ENCODE measurements at places on chromosomes 5 and 9.

GRCh38 chr5:134223406-134224248 lies 2.2 kb downstream of the PPP2CA start:
- DNase-seq: no peak

DNA sequence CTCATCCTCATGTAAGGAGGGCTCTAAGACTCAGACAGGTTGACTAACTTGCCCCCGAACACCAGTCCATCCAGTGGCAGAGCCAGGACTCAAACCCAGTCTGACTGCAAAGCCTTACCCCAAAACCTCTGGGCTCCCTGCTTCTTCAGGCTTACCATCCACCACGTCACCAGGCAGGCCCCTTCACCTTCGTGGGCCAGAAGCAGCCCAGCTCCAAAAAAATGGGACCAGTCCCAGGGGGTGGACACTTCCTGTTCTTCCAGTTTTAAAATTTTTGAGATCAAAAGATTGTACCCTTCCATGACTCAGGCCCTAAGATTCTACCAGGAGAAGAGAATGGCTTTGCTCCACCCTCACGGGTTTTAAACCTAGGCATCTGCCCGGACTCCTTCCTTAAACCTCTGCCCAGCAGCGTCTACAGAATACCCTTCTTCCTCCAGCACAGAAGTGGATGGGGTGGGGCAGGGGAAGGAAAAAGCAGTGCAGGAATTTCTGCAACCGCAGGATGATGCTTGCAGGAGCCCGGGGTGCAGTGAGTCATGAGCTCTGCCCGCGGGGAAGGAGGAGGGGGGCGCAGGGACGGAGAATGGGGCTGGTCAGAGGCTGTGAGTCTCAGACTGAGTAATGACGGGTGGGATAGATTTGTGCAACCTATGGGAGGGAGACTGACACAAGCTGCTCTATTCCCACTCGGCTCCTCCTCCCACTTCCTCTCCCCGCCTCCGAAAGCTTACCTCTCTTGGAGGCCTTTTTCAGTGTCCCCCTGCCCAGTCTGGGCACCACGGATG lies 50.4 kb upstream of the STXBP1 start:
- peak; percentile 94 for DNase-seq

DNA sequence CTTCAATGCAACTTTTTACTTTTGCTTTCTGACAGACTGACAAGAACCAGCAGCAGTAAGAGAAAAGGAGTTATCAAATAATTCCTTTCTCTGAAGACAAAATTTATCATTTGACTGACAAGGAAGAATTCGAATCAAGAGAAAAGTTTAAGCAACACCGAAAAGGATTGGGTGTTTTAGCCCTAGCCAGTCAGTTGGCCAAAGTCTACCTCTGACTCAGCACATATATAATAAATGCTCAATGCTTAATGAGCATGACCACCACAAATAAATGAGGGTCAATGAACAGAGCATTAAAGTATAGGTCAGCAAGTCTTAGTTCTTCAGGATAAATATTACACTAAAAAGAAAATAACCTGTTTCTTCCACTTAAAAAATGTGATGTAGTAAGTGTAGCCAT lies 1603.5 kb upstream of the C9orf72 start:
- DNase-seq: no peak

DNA sequence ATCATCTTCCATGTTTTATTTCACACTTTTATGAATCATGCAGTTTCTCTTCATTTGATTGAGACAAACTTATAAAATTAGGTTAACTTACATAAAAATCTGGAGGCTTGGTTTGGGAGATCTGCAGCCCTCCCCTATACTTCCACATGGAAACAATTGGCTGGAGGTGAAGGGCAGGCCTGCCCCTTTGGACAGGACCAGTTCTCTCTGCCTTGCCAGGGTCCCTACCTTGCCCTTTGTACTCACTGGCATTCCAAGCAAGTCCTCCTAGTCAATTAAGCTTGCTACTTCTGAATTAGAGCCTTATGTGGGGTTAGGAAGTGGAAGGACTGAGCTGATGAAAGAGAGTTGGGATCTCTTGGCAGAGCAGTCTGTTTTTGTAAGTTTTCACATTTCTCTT lies 257.3 kb downstream of the GAS1 start:
- no peak for DNase-seq

DNA sequence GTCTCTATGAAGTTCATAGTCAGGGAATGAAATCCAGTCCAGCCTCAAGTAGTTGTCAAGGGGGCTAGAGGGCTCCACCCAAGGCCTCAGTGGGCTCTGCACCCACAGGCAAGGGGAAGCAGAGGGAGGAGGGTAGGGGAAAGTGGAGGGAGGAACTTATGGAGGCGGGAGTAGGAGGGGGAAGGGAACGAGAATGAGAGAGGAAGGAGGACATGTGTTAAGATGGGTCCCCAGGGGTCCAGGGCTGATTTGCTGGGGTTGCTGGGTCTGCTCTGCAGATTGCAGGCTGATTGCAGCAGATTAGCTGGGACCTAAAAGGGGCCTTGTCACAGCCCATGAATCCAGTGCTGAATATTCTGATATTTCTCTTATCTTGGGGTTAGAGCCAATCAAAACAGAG lies 166.9 kb upstream of the IL12B start:
- DNase-seq: no peak

DNA sequence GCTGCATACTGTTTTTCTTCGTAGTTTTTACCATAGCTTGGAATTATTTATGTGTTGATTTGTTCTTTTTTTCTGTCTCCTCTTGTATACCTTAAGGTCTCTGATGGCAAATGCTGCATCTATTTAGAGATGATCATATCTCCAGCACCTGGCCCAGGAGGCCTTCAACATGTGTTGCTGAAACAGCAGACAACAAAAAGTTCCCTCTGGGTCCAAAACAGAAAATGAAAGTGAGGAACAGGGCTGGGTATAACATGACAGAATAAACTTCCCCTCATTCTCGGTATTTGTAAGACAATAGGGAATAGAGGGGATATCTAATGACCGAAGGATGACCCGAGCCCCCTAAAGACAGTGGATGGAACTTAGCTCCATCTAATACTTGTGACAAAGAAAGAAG lies 22.7 kb upstream of the PCSK1 start:
- DNase-seq: no peak

GRCh38 chr9:127451608-127451857 lies 223 bp downstream of the LRSAM1 start:
- DNase-seq: no peak

- no peak for DNase-seq
These were observed at the start of gene HMMR for GRCh38 chr5:163460562-163461171. Gene HMMR, plus strand, starts transcription at chr5:163460632. Its CDS starts 61 bp downstream, at chr5:163460693.

DNA sequence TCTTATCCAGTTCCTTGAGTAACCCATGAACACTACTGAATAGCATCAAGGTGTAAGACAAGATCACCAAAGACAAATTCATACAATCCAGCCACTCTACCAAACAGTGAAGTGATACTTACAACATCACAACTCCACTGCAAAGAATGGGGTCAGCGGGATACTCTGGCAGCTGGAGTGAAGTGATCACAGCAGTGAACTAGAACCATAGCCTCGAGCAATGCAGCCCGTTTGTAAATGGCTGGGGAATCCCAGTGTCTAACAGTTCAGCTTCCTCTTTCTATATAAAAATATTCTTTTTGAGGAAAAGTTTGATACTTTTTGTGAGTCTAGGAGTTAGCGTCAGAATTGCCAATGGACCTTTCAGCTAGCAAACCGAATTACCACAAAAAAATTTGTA lies 515.2 kb downstream of the ZNF608 start:
- no peak for DNase-seq

DNA sequence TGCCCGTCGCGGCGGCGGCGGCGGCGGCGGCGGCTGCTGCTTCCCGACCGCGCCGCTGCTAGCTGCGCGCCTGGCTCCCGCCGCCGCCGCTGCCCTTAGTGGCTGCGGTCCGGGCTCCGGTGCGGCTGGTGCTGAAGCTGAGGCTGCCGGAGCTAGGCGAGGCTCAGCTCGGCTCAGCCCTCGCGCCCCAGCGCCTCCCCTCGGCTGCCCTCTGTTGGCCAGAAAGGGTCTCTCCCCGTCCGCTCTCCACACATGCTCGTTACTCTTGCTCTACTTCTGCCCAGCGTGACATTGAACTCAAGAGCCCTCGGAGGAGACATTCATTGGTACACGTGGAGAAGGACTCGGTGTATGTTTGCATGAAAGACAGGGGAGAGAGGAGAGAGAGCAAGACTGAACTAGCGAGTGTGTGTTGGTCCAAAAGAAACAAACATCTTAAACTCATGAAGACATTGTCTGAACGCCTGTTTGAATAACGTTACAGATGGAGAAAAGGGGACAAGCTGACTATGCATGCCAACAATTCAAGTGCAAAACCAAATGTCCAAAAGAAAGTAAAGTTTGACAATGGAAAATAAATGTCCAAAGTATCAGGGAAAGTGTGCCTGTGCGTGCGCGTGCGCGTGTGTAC lies at the start of gene HCN1:
HCN1 (minus strand) TSS at position 175 of the 631 bp plus-strand sequence.
- peak; percentile 89 for DNase-seq

GRCh38 chr5:124888622-124889485 lies 142.4 kb upstream of the ZNF608 start:
- DNase-seq: no peak

DNA sequence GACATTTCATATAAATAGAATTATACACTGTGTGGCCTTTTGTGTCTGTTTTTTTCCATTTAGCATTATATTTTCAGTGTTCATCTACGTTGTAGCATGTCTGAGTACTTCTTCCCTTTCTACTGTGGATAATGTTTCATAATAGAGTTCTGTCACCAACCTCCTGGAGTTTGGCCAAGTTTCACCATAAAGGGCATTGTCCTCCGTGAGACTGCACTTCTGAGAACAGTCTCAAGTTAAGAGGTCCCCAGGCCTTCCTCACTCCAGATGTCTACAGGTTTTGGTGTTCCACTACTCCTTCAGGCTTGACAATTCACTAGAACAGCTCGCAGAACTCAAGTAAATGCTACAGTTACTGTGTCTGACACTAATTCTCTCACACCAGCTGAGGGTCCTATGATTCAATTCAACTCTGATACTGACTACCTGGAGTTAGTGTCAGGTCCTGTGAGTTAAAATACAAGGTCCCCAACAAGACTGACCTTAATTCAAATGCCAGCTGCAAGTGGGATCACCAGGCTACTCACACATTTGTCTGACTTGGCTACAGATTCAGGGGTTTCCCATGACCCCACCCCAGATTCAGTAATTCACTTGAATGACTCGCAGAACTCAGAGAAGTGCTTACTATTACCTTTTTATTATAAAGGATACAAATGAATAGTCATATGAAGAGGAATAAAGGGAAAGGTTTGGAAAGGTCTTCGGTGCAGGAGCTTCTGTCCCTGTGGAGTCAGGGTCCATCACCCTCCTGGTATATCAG lies 31.1 kb downstream of the SLC35A4 start:
- DNase-seq: no peak

DNA sequence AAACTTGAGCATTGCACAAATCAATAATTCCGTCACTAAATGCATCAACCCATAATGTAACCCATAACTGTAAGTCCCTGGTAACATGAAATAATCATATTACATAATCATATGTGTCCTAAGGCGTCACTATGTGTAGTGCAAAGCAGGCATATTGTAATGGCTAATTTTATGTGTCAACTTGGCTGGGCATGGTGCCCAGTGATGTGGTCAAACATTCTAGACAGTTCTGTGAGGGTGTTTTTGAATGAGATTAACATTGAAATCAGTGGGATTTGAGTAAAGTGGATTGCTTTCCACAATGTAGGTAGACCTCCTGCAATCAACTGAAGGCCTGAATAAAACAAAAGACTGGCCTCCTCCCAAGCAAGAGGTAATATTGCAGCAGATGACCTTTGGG lies 794.4 kb upstream of the ACO1 start:
- no peak for DNase-seq

GRCh38 chr5:2261004-2261703 lies 378.4 kb upstream of the IRX4 start:
- no peak for DNase-seq

- no peak for DNase-seq
These were observed 49.3 kb downstream of the ALG2 start for GRCh38 chr9:99172124-99173091.

- DNase-seq: no peak
These were observed 31.6 kb upstream of the ZDHHC11B start for GRCh38 chr5:816176-816575.

DNA sequence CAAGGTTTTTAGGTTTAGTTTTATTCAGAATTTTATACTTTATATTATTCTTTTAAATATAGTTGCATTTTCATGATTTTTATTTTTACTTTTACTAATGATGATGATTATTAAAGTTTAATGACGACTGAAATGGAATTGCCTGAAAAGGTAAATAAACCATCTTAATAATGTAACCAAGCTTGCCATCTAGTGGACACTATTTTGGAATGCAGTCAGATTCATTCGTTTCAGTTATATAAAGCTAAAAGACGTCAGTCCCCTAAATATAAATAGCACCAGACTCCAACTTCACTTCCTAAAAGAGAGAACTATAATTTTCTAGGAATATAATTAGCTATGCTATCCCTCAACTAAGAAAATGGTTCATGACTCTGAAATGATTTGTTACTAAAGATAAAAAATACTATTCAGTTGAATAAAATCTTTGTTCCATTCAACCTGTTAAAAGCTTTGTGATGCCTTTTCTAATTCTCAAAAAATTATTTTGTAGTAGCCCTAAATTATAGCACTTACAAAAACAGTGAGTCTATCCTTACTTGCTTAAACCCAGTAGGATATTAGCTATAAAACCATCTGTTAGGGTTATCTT lies 19.9 kb downstream of the ABITRAM start:
- peak; percentile 53 for DNase-seq

DNA sequence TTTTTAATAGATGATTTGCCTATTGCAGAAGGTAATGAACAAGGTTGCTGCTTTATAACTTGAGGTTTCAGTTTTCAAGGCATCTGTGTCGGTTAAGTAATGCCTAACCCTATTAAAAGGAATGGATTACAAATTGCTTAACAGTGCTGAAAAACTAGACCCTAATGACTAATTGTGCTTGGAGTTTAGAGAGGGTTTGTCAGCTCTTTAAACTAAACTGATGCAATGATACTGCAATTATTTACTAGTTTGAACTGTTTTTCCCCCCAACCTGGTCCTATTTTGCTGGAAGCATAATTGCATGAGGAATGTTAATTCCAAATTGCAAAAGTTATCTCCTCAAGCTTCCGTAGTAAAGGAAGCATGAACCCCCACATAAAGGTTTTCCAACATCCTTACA lies 39.3 kb upstream of the TLX3 start:
- DNase-seq: peak; percentile 42

DNA sequence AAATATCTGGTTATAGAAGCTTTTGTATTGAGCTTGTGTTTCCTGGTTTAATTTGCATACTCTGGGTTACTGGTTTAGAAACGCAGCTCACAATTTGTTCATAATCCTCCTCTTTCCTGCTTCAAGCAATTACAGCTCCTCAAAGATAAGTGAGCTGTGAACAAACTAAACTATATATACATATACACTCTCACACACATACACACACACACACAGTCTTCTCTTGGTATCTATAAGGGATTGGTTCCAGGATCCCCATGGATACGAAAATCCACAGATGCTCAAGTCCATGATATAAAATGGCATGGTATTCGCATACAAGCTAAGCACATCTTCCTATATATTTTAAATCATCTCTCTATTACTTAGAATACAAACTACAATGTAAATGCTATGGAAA lies 510.9 kb upstream of the CDH18 start:
- no peak for DNase-seq

- no peak for DNase-seq
These were observed 18.1 kb downstream of the FYB1 start for GRCh38 chr5:39201160-39201780.

GRCh38 chr5:1877103-1878049 lies 5.3 kb downstream of the IRX4 start:
- no peak for DNase-seq

GRCh38 chr5:40414922-40415321 lies 264.8 kb upstream of the PTGER4 start:
- no peak for DNase-seq

GRCh38 chr5:96431376-96432187 lies 1.5 kb downstream of the PCSK1 start:
- peak; percentile 69 for DNase-seq

Data from AG20443 (cell line).